HT-29 (cell line): ENCODE measurements at places on chromosomes 4 and X. TPM values are rescaled to one million over a fixed set of nuclear protein-coding genes. Genes with fewer than 3 reads are reported as not detected.

DNA sequence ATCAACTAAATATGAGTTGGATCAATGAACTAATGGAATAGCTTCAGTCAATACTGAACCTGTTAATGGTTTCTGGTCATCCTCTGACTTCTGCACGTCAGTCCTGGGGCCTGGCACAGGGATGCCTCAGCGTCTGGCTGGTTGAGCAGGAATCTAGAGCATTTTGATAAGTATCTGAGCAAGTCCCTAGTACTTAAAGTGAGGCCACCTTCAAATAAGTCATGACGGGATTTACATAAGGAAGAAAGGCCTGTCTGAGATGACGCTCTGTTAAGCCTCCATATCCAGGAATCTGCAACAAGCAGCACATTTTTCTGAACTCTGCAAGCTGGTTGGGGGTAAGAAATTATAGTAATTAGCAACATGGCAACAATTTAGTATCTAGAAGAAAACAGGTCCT lies 83.2 kb upstream of the TBC1D9 start:
- no peak for DNase-seq

- DNase-seq = no peak
Measured at GRCh38 chr4:10619855-10620254, 64.7 kb downstream of the CLNK start.

DNA sequence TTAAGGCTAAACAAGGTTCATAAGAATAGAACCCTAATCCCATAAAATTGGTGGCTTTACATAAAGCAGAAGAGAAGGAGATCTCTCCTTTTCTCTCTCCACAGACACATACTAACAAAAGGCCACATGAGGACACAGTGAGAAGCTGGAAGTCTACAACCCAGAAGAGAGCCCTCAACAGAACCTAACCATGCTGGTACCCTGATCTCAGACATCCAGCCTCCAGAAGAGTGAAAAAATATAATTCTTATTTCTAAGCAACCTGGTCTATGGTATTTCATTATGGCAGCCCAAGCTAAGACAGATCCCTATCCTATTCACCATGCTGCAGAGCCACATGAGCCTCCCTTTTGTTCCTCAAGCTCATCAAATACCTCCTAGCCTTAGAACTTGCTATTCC lies 195.5 kb downstream of the ANTXR2 start:
- no peak for DNase-seq

- no peak for DNase-seq
Measured at GRCh38 chrX:257681-258289, 23.4 kb upstream of the PLCXD1 start.

GRCh38 chrX:132508834-132509233 lies 20.0 kb upstream of the MBNL3 start:
- DNase-seq = no peak

DNA sequence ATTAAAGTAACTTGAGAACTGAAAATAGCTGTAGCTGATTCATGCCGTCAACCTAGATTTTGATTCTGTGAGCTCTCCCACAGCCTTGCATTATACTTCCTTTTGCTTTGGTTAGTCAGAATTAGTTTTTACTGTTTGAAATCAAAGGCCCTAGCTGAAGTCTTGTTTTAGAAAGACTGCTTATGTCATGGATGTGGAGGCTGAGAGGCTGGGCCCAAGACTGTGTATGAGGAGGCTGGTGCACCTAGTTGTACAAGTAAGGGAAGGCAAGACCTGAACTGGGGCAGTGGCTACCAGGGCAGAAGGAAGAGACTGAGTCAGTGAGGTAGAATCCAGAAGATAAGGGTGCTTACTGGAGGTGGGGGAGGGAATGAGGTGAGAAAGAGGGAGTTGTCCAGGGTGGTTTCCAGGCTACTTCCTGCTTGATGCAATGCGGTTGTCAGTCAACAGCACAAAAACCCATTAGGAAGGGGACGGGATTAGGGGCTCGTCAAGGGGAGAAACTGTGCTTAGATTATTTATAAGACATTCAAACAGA lies 76.2 kb upstream of the PAGE3 start:
- no peak for DNase-seq

The KLHL4 gene
- total RNA-seq = not detected in 2 replicates

The TGIF2LX gene
- total RNA-seq = not detected in 2 replicates

The TRMT10A gene
- 2.5 and 3.3 TPM in 2 replicates for total RNA-seq

The HSFX2 gene
- 0.70 TPM in 1 of 2 replicates, not detected in the other for total RNA-seq
